Activated naive CD4-positive, alpha-beta T cell treated with anti-CD3 and anti-CD28 coated beads, Interleukin-2, amount 50 U/mL, for 72 hours (primary cell): ENCODE measurements at places on chromosomes 5 and 9.

- DNase-seq = no peak
Measured at GRCh38 chr9:93276973-93277372, 93.0 kb downstream of the WNK2 start.

- no peak for DNase-seq
Measured at GRCh38 chr9:136243631-136244030, 2.0 kb downstream of the QSOX2 start.

DNA sequence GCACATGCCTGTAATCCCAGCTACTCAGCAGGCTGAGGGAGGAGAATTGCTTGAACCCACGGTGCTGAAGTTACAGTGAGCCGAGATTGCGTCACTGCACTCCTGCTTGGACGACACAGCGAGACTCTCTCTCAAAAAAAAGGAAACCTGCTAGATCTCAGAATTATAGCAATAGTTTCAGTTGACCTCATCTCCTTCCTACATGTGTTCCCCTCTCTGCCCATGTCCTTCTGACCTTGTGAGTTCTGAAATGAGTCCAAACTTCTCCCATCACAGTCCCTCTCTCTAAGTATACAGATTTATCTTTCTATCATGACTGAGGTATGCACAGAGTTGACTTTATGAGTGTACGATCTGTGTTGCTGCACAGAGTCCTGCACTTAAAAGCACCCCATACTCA, 44.6 kb upstream of the SHOC1 start:
- no peak for DNase-seq

- DNase-seq = no peak
Measured at GRCh38 chr9:73565026-73565425, 413.4 kb downstream of the ANXA1 start.

DNA sequence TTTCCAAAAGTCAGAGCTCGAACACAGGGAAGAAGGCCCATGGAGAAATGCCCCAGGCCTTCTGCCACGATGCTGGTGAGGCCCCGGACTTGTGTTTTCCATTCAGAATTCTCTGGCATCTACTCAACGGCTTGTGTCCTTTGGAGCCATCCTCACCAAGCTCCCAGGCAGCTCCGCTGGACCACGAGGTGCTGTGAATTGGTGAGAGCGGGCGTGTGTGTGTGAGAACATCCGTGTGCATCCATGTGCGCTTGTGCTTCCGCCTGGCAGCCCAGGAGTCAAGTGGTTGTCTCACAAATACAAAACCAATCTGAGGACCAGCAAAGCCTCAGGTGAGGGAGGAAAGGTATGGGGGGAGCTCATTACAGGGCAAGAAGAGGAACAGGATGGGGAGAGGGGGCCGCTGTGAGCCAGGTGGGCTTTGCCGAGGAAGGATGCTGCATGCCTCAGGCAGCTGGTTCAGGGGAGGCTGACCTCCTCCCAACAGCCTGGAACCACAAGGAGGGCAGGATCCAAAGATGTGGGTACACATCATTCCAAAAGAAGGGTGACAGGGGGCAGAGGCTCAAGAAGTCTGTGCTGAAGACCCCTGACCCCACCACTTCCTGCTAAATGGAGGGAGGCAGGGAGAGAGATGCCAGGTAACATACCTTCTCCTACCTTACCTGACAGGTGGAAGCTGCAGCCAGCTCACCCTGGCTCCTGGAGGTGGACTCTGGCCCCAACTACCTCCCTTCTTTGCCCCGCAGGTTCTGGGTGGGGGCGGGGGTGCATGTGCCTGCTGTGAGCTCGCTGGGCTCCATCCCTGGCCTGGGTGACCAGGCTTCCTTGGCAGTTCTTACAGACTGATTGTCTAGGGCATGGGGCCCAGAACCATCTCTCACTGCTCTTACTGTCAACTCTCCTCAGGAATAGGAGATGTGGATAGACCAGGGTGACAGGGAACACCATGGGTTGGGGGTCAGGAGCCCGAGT, 196.3 kb downstream of the PAX5 start:
- DNase-seq = no peak

GRCh38 chr9:7402334-7403027, 397.1 kb downstream of the DMAC1 start:
- DNase-seq = no peak
